ENCODE measurements at places on chromosomes 11 and 22. TPM values are rescaled to one million over a fixed set of nuclear protein-coding genes. Genes with fewer than 3 reads are reported as not detected.

DNA sequence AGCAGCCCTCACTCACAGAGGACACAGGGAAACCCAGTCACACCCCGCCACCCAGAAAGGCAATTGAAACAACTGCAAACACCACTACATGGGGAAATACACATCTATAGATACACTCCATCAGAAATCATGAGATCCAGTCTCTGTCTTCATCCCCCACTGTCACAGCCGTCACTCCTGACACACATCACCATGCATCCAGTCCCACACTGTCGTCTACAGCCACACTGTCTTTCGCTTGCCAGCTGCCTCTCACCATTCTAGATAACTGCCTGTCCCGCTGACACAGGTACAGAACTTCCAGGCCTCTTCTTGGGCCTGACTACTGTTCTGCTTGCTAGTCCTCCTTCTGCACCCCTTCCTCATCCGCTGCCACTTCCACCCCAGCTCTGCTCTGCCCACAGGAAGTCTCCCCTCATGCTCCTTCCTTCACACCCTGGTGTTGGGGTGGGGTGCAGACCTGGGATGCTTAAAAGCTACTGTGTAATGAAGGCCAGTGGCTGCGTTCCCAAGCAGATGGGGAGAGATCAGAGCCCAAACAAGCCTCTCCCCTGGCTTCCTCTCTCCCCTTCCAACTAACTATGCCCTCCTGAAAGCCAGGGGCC, 42.6 kb downstream of the SLC22A12 start:
- DNase-seq = no peak

Gene TM7SF2
- polyA plus RNA-seq = 5.0 TPM

DNA sequence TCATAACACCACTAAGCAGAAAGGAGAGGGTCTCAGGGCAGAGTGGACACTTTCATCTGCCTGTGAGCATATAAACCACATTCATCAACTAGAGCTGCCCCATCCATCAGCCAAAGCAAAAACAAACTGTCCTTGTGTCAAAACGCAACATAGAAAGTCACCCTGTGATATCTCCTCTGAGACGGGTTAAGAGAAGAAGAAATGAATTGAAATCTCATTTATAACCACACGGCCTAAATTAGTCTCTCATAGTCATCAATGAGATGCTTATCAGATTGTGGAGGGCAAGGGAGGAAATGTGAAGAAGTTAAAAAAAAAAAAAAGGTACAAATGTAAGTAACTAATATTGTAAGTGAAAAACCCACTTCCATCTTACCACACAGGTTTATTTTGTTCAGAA, 75.7 kb downstream of the SIK3 start:
- no peak for DNase-seq

GRCh38 chr11:62984451-62984991, at the start of gene SLC22A6:
TSS of gene SLC22A6 (minus strand) at chr11:62984967. CDS start at chr11:62984690, 277 bp downstream.
- DNase-seq = no peak

GRCh38 chr11:106011481-106011880, 10.6 kb downstream of the MSANTD4 start:
- DNase-seq = no peak

GRCh38 chr11:131907371-131907770, 537.0 kb downstream of the NTM start:
- DNase-seq = no peak

GRCh38 chr11:30131535-30131934, 99.3 kb upstream of the FSHB start:
- no peak for DNase-seq

GRCh38 chr11:101974255-101974654, 57.9 kb upstream of the ANGPTL5 start:
- DNase-seq = no peak

Gene CDKN1C
- polyA plus RNA-seq = 2.1 TPM

Gene LRRC74B
- not detected for polyA plus RNA-seq
